HT1080 (cell line): ENCODE measurements at places on chromosomes 3 and 15.

DNA sequence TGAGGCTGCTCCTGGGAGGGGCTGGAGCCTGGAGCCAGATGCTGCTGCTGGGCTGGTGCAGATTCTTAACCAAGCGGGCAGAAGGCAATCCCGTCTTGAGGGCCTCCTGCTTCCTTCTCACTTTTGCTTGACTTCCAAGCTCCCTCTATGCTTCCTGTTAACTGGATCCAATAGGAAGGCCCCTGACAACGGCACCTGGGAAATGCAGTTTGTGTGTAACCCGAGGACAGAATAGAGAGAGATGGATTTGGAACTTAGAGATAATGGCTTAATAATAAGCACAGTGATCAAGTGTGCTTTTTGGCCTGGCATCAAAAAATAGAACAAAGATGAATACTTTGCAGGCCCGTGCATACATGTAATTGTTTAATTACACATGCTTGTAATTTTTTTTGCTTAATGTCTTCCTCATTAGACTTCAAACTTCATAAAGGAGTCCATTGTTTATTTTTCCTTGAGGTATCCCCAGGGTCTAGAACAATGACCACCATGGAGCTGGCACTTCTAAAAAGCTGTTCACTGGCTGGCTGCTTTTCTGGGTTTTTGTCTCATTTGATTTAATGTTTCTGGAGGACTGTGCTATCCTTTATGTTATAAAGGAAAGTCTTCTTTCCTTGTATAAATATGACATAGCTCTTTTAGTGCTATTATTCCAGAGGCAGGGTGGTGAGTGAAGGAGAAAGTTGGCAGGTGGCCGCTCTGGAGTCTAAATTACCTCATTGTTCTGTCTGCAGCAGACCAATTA lies 63.3 kb upstream of the MITF start:
- no peak for DNase-seq

DNA sequence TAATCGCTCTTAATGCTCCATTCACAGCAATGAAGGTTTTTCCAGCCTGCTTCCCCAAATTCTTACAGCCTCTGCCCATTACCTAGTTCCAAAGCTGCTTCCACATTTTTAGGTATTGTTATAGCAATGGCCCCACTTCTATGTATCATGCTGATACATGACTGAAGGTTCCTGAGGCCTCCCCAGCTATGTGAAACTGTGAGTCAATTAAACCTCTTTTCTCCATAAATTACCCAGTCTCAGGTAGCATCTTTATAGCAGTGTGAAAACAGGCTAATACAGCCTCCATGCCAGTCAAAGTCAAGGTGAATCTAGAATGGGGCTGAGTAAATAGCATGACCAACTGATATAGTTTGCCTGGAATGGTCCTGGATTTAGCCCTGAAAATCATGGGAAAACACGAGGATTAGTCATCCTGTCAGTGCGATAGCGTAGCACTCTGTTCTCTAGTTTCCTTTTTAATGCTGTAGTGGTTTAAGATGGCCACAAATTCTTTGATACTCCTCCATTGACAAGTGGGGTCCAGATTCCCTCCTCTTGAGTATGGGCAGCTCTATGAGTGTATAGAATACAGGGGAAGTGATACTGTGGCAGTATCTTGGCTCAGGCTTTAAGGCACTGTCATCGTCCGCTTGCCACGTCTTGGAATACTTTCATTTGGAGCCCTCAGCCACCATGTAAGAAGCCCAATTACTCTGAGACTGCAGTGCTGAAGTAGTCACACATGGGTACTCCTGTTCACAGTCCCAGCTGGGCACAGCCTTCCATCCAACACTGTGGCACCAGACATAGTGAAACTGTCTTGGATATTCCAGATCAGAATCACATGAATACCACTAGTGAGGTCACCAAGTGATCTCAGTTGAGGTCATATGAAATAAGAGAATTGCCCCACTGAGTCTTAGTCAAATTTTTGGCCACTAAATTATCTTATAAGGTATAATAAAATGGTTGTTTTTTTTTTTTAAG lies 94.0 kb upstream of the PLCL2 start:
- peak; percentile 51 for DNase-seq

GRCh38 chr3:113271594-113272384 lies 60.4 kb downstream of the BOC start:
- DNase-seq: no peak

- no peak for DNase-seq
Observed at GRCh38 chr15:59946084-59946483, 58.0 kb upstream of the FOXB1 start.

GRCh38 chr15:90201130-90201943 lies at the start of gene SEMA4B:
TSS of gene SEMA4B (plus strand) at chr15:90201330. CDS start at chr15:90201579, 249 bp downstream.
- DNase-seq: peak; percentile 50
